AG08396 (cell line): ENCODE measurements at places on chromosomes 6 and 20.

GRCh38 chr6:117449549-117450439, 24.1 kb upstream of the ROS1 start:
- no peak for DNase-seq

- no peak for DNase-seq
Observed at GRCh38 chr6:149273318-149273717, 44.2 kb upstream of the TAB2 start.

DNA sequence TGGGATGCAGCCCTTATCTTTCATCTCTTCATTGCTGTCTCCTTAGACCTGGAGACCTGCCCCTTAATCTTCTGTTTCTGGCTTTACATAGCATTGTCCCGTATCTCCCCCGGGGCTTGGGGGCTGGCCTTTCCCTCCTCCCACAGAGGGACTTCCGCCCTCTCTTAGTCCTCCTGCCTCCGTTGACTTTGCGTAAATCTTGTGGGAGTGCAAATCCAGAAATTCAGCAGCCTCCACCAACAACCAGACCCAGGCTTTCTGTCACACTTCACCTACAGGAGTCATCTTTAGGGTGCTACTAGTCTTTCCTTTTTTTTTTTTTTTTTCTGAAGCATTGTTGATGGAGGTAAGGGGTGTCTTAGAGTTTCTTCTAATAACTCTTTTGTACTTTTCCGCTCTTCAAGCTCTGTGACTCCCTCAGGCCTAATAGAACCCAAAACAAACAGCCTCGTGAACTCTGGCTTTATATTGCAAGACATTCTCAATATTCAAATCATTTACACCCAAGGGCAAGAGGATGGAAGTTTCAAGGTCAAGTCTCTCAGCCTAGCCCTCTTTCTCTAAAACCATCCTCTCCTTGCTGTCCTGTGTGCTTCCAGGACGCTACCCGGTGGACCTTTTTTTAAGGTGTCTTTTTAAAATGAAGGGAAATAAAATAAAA, 66.2 kb downstream of the RREB1 start:
- no peak for DNase-seq

DNA sequence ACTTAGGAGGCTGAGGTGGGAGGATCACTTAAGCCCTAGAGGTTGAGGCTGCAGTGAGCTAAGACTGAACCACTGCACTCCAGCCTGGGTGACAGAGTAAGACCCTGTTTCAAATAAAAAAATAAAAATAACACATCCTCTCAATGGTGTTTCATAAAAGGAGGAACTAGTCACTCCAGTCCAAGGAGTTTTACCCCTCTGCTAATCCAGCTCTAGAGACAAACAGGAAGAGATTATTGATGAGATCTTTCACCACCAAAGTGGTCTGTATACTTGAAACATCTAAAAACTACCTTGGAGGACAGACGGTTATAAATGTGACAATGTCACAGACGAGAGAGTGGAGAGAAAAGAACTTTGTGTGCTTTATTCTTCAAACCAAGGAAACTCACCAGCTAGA, 58.2 kb downstream of the PIGU start:
- no peak for DNase-seq

- DNase-seq, result no peak
Observed at GRCh38 chr20:24042646-24043045, 54.1 kb upstream of the GGTLC1 start.

DNA sequence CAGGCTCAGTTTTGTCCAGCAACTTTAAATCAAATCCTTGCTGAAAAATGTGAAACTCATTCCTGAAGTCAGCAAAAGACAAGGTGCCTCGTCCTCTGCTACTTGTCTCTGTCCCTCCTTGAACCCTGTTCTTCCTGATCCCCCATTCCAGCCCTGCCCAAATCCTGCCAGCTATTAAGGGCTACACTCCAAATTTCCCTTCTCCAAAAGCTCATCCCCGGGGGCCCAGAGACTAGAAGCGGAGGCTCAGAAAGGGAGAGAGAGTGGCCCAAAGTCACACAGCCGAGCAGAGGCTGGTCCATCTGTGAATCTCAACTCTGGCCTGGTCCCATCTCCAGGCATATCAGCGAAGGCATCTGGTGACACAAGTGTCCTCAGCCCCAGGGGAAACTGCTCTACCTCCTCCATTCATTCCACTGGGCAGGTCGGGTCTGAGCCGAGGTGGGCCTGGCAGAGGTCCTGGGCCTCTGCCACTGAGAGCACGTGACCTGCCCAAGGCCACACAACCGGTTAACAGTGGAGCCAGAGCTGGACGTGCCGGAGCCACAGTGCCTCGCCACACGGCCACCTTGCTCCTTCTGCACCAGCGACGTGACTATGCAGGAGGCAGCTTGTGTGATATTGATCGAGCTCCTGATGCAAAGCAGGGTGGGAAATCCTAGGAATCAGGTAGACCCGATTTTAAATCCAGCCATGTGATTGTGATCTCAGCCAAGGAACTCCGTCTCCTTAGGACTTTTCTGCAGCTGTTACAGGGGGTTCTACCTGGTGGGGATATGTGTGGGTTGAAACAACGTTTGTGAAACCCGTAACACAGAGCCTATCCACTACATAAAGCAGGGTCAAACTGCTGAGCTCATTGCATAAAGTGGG, 28.6 kb downstream of the NOL4L start:
- no peak for DNase-seq

DNA sequence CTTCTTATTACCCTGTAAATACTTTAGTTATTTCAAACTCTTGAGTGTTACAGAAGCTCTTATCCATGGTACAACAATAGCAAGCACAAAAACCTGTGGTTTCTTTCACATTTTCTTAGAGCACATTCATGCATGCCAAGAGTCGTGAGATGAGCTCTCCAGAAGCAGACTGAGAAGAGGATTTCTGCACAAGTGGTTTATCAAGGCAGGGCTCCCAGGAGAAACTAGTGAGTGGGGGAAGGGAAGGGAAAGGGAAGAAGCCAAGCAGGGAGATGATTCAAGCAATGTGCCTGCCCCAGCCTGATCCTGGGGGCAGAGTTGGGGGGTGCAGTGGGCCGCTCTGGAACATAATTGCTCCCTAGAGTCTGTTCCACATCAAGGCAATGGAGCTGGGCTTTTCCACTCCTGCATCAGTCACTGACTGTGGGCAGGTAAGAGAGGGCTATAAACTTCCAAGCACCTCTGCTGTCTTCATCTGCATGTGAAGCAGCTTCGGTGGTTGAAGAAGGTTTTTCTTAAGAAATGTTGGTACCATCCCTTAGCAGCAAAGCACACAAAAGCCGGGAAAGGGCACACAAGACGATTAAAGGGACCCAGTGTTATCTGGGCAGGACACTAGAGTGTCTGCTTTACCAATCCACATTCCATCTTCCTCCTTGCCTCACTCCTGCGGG, 152.1 kb downstream of the PLCB4 start:
- peak; percentile 12 for DNase-seq

DNA sequence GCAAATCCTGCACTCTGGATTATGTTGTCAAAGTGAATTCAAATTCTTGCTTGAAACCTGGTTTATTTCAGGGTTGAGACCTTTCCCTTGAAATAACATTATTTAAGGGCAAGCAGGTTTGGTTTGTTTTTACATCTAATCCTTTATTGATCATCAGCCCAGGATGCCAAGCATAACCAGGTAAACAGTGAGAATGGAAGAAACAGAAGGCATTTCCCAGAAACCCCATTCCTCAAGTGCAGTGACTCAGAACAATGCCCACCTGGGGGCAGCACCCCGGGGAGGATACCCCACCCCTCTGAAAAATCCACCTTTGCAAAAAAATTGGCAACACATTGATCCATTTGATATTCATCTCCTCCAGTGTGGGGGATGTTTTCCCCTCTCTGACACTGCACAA, 32.5 kb downstream of the POFUT1 start:
- DNase-seq, result no peak

DNA sequence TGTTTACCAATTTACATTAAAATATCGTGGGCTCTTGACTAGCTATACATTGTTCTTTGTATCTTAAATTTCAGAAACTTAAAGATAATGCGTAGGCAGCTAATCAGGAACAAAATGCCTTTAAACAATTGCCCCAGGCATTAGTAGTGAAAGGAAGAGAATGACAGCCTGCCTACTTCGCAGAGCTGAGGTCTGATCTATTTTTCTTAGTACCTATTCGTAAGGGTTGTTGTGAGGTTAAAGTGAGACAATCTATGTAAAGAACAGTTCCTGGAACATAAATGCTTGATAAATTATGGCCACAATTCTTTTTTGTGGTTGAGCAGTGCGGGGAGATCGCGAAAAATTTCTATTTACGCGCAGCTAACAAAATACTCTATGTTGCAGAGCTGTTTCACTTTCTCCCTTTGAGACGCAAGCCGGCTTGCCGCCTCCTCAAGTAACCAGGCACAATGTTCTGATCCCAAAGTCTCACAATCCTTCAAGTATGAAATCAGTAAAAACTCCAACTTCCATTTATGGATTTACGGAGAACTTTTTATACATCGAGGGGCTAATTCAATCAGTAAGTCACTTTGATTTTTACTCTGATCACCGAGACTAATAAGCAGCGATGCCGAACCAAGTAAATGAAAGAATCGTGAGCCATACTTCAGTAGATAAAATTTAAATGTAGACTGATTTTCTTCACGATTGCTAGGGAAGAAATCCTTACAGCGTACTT, 878 bp upstream of the PNRC1 start:
- peak; percentile 34 for DNase-seq

- no peak for DNase-seq
Observed at GRCh38 chr6:24930431-24930871, 5.3 kb downstream of the RIPOR2 start.

DNA sequence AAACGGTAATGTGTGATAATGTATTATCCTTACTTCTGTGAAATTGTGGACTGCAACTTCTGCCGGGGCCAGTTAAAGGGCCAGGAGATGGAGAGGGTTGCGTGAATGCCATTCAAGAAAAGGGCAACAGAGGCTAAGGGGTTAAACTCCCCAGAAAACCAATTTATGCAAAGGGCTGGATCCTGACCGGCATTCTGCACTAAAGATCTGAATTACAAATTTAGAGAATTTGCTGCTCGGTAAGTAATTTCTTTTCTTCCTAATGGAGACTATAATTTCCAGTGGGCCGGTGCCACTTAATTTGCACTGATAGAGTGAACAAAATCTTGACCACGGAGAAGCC, 130.1 kb downstream of the BCAS1 start:
- no peak for DNase-seq

GRCh38 chr6:14966096-14966905, 279.6 kb upstream of the JARID2 start:
- DNase-seq, result peak; percentile 10

DNA sequence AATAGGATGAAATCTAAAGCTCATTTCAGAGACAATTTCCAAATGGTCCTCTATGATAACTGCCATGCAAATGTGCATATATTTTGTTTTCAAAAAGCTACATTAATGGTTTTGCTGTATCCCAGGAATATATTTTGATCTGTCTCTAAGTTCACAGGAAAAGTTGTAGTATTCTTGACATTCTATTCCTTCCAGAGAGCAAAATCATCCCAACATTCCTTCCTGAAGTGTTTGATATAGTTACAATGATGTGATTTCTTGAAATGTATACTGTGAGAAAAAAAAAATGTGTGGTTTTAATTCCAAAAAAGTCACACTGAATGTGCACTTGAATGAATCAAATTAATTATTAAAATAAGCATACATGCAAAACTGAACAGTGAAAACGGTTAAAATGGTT, 996.0 kb upstream of the CITED2 start:
- DNase-seq, result no peak

GRCh38 chr6:75283907-75284631, 523 bp downstream of the TMEM30A start:
- DNase-seq, result peak; percentile 21

- no peak for DNase-seq
Observed at GRCh38 chr6:82954937-82955577, 110.6 kb downstream of the UBE3D start.

- DNase-seq, result no peak
Observed at GRCh38 chr20:15951658-15952057, 621.6 kb downstream of the KIF16B start.

DNA sequence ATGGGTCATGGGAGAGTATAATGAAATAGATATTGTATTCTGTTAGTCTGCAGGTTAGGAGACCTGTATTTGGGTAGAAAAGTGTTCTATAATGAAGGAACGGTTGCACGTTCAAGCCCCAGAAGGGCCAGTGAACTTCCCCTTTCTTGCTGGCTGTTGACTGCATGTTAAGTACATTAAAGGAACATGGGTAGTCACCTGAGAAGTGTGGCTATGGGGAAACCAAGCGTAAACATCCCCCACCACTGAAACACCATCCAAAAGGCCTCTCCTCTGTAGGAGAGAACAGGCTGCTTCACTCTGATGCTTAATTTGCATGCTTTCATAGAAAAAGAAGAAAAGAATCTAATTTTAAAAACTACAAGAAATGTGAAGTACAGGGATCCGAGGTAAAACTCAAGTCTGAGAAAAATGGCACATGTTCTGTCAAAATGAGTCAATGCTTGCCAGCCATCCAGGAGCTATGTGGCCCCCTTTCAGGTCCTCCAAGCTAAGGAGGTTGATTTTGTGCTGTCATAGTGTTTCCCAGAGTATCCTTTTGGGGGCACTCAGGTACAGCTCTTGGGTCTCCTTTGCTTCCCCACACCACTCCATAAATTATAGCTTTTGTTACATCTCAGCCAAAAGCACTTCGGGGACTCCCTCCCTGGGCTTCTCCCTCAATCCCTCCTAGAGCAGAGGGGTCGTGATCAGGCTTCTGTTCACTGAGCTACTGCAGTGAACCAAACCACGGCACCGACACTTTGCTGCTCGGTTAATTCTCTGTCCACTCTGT, 283.7 kb upstream of the AGPAT4 start:
- DNase-seq, result no peak

GRCh38 chr20:54633374-54634355, 158.3 kb downstream of the DOK5 start:
- no peak for DNase-seq

- no peak for DNase-seq
Observed at GRCh38 chr6:119195848-119196247, 117.4 kb upstream of the FAM184A start.

- DNase-seq, result no peak
Observed at GRCh38 chr6:14658030-14658429, 540.5 kb downstream of the CD83 start.

GRCh38 chr6:163405412-163406309, 8.9 kb upstream of the QKI start:
- no peak for DNase-seq

- no peak for DNase-seq
Observed at GRCh38 chr6:57432919-57433684, 115.7 kb downstream of the PRIM2 start.

GRCh38 chr6:89886378-89887120, 7.7 kb upstream of the GJA10 start:
- no peak for DNase-seq

- no peak for DNase-seq
Observed at GRCh38 chr6:131321589-131321988, 186.3 kb downstream of the AKAP7 start.

GRCh38 chr20:50436052-50436656, 74.0 kb upstream of the PTPN1 start:
- no peak for DNase-seq

- DNase-seq, result no peak
Observed at GRCh38 chr20:49424536-49424935, 57.9 kb downstream of the KCNB1 start.

- no peak for DNase-seq
Observed at GRCh38 chr20:36571564-36572504, 1.6 kb upstream of the TGIF2 start.

GRCh38 chr20:44449864-44450263, 25.8 kb upstream of the TTPAL start:
- DNase-seq, result no peak
